Activated effector memory CD4-positive, alpha-beta T cell treated with anti-CD3 and anti-CD28 coated beads, Interleukin-2, amount 50 U/mL, for 16 hours (primary cell): ENCODE measurements at places on chromosomes 1 and 21.

DNA sequence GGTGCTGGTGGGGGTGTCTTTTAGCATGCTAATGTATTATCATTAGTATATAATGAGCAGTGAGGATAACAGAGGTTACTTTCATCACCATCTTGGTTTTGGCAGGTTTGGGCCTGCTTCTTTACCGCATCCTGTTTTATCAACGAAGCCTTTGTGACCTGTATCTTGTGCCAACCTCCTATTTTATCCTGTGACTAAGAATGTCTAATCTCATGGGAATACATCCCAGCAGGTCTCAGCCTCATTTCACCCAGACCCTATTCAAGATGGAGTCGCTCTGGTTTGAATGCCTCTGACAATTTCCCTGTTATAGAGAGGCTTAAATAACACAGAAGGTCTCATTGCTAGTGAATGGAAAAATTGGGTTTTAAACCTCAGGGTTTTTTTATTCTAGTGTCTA is 300.8 kb upstream of the PROX1 start:
- no peak for DNase-seq

- no peak for DNase-seq
Observed at GRCh38 chr1:212432272-212432660, 454 bp upstream of the NENF start.

- no peak for DNase-seq
Observed at GRCh38 chr1:66182551-66183178, 351.3 kb upstream of the SGIP1 start.

GRCh38 chr1:8348777-8349472 is 31.0 kb downstream of the SLC45A1 start:
- DNase-seq = peak; percentile 90

DNA sequence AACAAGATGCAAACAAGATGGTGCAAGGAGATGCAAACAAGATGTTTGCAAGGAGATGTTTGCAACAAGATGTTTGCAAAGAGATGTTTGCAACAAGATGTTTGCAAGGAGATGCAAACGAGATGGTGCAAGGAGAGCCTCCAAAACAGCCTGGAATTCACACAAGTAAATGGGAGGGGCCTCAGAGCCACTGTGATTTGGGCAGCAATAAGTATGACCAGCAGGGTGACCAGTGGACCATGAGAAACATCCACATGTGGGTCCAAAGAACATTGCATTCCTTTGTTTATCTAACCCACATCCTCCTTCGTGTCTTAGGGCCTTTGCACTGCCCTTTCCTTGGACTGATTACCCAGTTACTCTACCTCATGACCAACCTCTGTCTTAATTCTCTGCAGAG is 162.9 kb downstream of the PLPP3 start:
- DNase-seq = no peak
